ENCODE measurements at places on chromosomes 13 and 19.

- no peak for DNase-seq
Observed at GRCh38 chr13:26229080-26229615, 7.0 kb upstream of the RNF6 start.

DNA sequence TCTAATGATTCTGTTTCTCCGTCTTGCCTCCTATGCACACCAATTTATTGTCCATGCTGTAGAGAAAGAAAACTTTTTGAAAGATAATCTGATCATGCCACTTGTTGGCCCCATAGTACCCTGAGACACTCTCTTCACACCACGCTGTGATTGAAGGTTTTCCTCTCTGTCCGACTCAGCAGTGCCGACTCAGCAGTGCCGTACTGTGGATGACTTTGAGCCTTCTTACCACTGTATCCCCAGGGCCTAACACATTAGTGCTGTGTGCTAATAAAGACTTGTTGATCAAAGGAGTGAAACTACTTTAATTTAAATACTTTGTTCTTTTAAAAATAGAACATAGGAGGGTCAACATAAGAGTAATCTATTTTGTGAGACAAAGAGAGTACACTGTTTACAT, 429.6 kb downstream of the KLF12 start:
- DNase-seq: no peak

DNA sequence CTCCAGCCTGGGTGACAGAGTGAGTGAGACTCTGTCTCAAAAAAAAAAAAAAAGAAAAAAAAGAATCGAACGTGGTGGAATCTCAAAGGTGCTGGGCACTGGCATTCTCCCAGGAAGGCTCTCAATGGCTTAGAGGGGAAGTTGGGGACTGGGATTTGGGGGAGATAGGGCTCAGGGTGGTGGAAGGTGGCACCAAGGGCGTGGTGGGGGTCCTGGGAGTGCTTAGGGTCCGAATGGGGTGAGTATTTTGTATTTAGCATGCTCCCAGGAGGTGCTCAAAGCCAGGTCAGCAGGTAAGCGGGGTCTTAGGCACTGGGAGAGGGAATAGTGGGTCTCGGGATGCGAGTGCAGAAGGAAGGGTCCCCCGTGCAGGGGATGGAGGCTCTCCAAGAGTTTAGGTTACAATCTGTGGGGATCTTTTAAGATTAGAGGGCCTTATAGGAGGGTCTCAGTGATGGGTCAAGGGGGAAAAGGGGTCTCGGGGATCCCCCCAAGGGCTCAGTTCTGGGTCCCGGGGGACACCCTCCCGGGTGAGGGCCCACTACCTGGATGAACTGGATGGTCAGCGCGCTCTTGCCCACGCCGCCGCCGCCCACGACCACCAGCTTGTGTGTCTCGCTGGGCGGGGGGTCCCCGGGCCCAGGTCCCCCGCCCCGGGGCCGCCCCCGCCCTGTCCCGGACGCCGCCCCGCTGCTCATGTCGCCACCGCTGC, 386 bp downstream of the RRAS start:
- DNase-seq: no peak

GRCh38 chr13:66665991-66666390, 564.1 kb downstream of the PCDH9 start:
- DNase-seq: no peak

DNA sequence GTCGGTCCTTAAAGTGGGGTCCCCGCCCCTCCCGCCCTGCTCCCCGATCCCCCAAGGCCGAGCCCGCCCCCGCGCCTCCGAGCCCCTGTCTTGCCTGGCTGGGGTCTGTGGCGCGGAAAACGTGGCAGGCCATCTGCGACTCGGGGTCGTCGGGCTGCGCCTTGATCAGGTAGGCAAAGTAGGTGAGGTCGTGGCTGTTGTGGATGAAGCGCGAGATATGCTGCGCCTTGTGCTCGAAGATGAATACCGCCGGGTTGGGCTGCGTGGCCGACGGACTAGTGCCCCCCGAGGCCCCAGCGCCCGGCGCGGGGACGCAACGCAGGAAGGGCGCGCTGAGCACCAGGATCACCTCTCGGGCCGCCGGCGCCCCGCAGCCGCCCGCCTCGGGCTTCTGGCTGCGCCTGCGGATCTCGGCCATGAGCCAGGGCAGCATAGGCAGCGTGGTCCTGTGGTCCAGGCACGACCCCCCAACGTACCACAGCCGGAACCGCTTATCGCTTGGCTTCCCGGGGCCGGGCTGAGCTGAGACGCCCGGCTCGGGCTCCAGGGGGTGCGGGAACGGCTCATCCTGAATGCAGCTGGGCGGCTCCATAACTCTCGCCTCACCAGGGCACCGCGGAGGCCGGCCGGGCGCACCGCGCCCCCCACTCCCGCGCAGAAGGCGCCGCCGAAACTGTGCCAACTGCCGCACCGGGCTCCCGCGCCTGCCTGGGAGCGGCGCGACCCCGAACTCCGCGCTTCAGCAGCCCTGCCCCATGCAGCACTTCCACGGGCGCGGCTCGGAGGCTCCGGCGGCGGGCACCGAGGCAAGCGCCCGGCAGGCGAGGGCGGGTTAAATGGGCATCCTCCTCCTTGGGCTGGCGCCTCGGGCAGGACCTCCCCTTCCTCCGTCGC, 546 bp downstream of the TBC1D4 start:
- DNase-seq: no peak

DNA sequence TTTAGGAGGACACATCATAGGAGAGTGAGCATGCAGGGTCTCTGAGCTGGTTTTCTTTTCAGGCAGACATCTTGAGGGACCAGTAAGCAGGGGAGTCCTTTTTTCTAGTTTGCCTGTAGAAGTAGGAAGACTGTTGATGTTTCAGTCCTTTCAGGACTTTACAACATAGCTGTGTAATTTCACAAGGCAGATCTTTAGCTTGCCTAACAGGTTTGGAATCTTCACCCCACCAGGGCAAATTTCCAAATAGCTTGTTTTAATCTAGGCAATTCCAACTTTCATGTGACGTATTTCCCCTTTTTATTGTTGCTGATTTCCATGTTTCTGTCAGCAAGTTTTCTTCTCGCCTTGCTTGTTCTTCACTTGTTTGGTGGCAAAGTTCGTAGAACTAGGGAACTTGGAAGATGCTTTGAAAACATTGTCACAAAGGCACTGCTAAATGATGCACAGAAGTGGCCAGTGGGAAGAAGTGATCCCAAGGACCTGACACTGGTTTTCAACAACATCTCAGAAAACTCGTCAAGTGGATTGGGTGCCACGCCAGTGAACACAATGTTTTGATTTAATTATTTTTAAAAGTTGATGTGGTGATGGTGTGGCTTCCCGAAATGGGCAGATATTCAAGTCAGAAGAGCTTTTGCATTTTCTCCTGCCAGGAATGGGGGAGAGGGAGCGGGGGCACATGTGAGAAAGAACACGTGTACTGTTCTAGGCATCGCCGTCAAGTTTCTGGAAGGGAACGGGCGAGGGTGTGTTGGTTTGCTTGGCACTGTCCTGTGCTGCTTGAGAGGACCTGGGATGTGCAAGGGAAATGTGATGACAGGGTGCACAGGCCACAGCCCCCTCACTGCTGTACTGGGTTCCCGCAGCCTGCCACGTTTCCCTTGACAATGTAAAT, 418.6 kb downstream of the OXGR1 start:
- no peak for DNase-seq

DNA sequence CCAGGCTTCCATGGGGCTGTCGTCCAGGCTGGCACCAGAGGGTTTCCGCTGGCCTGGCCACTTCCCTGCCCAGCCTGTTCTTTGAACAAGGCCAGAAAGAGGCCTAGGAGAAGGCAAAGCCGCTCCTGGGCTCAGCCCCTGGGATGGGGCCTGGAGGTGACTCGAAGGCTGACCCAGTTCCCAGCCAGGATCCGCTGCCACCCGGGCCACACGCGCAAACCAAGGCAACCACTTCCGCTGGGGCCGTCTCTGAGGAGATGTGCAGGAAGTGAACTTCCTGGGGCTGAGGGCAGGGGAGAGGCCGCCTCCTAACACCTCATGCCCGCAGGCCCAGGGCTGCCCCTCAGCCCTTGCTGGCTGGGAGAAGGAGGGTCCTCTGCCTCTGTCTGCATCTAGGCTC, 15.2 kb downstream of the PLEKHF1 start:
- no peak for DNase-seq

Data from NCI-H2081 treated with DMSO at 0.1 percent for 48 hours (cell line).